Stimulated activated CD4-positive, alpha-beta T cell treated with anti-CD3 and anti-CD28 coated beads, Interleukin-1b, Interleukin-23, amount 100 ng/mL, for 24 hours (primary cell): ENCODE measurements at places on chromosomes 11 and 22.

DNA sequence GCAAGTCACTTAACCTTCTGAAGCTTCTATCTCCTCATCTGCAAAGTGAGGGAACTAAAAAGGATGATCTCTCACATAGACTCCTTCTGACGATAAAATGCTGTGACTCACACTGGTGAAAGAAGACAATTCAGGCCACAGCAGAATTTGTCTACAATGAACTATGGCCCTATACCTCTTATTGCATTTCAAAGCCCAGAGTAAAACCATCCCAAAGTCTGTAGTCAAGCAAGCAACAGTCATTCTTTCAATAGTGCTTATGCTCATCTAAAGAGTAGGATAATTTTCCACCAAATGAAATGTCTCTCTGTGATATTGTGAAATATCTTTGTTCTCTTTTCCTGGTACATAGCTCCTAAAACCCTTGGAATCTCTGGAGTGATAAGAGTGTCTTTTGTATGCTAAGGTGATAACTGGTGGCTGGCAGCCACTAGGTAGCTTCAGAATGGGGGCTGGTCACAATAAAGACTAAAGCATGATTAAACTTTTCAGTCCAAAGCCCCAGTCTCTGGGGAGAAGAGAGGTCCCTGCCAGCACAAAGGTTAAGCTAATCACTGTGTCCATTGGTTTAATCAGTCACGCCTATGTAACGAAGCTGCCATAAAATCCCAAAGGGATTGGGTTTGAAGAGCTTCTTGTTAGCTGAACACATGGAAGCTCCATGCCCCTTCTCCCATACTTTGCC is 30.8 kb downstream of the SYTL2 start:
- no peak for DNase-seq

DNA sequence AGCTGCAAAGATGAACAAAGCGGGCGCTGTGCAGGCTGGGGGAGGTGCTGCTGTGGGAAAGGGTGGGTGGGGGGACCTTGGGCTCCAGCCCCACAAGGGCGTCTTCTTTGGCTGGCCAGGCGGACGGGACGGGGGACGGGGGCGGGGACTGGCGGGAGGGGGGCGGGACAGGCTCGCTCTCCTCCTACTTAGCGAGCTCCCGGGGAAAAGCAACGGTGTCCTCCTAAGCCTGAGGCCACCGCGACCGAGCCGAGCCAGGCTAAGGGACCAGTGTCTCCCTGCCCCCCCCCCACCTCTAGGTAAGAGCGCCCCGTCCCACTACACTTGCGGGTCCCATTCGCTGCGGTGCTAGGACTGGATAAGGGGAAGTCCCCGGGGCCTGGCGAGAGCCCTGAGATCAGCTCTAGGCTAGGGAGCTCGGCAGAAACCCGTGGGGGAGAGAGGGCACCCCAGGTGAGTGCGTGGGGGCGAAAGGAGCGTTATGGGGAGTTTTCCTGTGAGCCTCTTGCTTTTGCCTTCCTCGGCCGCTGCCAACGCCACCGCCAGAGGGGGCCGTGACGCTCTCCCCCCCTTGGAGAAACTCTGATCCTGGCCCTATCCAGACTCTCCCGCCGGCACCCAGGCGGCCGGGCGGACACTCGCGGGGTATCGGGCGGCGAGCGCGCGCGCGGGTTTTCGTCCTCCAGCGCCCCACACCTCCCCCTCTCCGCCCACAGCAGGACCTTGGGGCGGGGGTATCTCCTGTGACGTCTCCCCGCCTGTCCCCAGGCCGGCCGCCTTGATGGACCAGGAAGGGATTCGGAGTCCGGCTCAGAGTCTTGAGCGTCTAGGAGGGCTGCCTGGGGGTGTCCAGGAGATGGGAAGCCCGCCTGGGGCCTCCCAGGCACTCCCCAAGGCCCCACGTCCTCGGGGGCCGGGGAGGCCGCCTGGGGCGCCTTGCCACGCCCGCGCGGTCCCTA is at the start of gene PHLDB1:
PHLDB1 (plus strand) TSS at position 215 of the 959 bp plus-strand sequence. CDS start 6,222 bp downstream, outside the sequence.
- DNase-seq, result peak; percentile 36

DNA sequence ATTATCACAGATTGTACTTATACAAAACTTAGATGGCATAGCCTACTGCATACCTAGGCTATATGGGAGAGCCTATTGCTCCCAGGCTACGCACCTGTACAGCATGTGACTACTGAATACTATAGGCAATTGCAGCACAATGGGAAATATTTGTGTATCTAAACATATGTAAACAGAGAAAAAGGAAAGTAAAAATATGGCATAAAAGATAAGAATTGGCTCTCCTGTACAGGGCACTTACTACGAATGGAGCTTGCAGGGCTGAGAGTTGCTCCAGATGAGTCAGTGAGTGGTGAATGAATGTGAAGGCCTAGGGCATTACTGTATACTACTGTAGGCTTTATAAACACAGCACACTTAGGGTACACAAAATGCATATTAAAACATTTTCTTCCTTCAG is 13.2 kb downstream of the APOL6 start:
- no peak for DNase-seq

DNA sequence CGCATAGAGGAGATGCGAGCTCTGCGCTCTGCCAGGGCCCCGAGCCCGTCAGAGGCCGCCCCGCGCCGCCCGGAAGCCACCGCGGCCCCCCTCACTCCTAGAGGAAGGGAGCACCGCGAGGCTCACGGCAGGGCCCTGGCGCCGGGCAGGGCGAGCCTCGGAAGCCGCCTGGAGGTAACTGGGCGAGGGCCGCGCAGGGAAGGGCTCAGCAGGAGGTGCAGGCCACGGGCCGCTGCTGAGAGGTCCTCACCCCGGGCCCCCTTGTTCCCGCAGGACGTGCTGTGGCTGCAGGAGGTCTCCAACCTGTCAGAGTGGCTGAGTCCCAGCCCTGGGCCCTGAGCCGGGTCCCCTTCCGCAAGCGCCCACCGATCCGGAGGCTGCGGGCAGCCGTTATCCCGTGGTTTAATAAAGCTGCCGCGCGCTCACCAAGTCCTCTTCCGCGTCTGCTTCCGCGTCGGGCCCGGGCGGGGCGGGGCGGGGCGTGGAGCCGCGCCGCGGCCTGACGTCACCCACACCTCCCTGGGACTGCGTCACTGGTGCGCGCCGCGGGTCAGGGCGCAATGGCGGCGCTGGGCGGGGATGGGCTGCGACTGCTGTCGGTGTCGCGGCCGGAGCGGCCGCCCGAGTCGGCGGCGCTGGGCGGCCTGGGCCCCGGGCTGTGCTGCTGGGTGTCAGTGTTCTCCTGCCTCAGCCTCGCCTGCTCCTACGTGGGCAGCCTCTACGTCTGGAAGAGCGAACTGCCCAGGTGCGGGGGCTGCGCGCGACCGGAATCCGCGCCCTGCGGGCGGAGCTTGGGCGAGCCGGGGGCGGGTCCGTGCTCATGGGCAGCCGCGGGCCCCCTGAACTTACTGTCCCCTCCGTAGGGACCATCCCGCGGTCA is at the start of gene RCE1:
RCE1 (plus strand) TSS at position 546 of the 880 bp plus-strand sequence; CDS start at position 561, 15 bp downstream.
- peak; percentile 85 for DNase-seq

- DNase-seq, result no peak
Observed at GRCh38 chr11:23023319-23023718, 163.0 kb upstream of the CCDC179 start.

GRCh38 chr22:46653596-46653995 is 33.4 kb downstream of the GRAMD4 start:
- no peak for DNase-seq

- DNase-seq, result no peak
Observed at GRCh38 chr11:86069408-86070101, 671 bp upstream of the PICALM start.

DNA sequence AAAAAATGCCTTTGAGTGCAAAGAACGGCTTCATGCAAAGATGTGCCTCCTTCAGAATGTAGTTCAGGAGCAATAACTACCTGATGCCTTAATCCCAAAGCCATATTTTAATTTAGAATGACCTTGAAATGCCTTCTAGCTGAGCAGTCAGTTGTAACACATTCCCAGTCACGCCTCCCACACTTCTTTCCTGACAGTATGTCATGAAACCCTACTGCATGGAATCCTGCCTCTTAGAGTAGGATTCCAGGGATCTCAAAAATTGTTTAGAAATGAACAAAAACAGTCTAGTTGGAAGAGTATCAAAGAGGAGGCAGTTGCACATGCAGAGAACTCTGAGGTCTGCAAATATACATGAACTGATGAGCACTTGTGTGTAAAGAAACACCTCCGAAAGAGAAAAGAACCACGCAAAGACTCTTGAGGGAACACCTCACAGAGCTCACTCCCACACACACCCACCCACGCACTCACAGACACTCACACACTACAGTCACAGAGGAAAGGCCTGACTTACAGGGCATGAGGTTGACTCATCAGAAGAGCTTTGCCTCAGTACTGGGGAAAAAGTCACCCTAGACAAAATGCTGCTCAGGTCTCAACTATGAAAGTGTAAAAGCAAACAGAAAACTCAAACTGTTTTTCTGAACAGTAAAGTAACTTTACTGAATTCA is 77.4 kb downstream of the GGTLC2 start:
- DNase-seq, result peak; percentile 62

DNA sequence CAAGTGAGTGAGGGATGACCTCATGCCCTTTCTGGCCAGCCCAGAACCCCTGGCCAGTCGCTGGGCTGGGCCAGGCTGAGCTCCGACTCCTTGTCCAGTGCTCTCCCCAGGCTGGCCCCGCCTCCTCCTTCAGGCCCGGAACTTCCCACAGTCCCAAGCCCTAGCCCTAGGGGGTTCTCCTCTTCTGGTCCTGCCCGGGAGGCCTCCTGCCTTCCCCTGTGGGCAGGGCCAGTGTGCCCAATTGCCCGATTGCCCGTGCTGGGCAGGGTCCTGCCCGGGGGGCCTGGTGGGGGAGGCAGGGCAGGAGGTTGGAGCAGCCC is 4.2 kb downstream of the TCIRG1 start:
- no peak for DNase-seq

DNA sequence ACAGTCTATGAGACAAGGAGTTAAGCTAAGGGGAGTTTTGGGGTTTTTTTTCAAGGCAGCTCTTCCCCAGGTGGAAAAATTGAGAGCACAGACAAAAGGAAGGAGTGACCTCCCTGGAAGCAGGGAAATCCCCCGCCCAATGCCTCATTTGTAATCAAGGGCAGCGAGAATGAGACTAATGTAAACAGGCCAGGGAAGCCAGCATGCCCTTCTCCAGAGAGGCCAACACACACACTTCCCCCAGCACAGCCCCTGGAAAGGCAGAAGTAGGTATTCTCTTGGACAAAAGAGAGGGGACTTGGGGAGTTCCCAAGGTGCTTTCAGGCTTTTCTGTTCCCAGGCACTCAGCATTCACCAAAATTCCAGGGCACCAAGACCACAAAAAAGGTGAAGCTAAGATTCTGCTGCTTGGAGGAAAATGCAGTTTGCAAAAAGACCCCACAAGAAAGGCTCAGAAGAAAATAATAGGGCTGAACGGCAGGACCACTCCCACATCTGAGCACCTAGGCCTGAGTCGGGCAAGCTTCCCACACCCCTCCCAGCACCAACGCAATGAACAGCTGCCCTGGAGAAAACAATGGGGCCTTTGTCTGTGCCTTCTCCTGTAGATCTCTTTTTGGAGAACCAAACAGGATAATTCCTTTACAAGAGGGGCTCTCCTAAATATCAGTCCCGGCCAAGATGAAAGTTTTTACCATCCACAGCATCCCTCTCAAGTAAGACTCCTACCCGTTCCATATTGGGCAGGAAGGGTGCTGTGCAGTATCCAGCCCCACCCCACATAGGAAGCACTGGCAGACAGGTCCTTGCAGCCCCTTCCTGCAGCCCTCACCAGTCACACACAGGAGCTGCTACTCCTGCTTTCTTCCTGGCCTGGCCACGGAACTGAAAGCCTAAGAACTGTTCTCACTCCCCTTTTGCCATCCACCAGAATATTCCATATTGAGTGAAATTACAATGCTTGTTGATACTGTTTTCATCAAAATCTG is 70.7 kb upstream of the AKIP1 start:
- DNase-seq, result no peak

GRCh38 chr11:2899080-2899783 is 13.7 kb upstream of the CDKN1C start:
- DNase-seq, result no peak

GRCh38 chr11:1890856-1891830 is 552 bp downstream of the PRR33 start:
- DNase-seq, result no peak

DNA sequence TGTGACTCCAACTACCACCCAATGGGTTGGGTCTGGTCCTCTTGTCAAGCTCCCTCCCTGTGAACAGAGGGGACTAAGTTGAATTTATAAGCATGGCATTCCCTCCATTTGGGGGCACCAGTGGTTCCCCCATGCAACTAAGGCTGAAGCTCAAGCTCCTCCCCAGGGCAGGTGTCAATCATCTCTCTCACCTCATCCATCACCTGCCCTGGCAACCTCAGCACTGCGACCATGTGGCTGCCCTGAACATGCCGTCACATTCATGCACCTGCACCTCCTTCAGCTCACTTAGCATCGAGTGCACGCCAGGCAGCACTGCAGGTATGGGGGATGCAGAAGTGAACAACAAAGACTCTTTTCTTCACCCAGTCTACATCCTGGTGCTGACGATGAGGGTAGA is 799.3 kb downstream of the TBC1D22A start:
- DNase-seq, result no peak

DNA sequence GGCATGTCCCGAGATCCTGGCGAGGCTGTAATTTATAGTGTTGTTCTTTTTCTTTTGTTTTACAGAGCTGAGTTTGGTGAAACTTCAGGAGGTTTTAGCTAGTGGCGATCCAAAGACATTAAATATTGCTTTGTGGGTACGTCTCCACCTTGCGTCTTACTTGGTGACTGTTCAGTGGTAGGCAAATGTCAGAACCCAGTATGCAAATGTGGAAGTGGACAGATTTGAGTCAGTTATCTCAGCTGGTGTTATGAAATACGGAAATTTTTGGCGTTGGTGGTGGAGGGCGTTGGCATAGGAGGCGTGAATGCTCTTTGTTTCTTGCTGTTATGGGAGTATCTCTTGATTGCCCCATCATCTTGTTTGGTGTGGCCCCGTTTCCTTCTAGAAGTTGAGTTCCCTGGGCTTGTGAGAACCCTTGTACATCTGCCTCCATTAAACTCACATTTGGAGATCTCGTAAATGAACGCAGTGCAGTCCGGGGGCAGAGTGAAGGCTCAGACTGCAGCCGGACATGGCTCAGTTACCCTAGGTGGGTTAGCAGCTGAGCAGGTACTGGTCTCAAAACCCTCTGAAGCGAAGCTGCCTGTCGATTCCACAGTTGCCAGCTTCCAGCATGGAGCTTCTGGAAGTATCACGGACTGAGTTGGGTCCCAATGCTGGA is 39.9 kb downstream of the PTPRJ start:
- no peak for DNase-seq

DNA sequence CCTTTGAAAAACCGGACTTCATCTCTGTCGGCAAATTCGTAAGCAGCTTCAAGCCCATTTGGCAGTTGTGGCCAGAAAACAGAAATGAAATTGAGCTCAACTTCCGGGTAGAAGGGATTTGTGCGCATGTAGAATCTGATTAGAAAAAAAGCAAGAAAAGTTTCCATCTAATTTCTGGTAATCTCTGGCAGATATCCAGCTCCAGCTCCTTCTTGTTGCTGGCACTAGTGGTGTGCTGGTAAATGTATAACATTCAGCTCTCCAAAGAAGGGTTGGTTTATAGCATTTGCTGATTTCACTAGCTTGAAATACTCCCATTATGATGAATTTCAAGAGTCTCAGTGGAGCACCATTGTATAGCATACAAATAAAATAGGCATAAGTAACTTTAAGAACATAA is 5.4 kb downstream of the MMP1 start:
- no peak for DNase-seq

- no peak for DNase-seq
Observed at GRCh38 chr11:95698676-95699557, 90.7 kb downstream of the FAM76B start.

GRCh38 chr11:94131718-94132115 is 3.1 kb downstream of the PANX1 start:
- no peak for DNase-seq

GRCh38 chr11:61699737-61700160 is 19.6 kb downstream of the DAGLA start:
- DNase-seq, result no peak
